GDM1 (cell line): ENCODE measurements at places on chromosomes 1 and 21.

GRCh38 chr1:211328084-211328694, 1.6 kb downstream of the TRAF5 start:
- DNase-seq, result no peak

- peak; percentile 53 for DNase-seq
These were observed 40.9 kb upstream of the BEND5 start for GRCh38 chr1:48817505-48818114.

GRCh38 chr1:12087797-12088314, 24.8 kb downstream of the TNFRSF8 start:
- DNase-seq, result peak; percentile 45

DNA sequence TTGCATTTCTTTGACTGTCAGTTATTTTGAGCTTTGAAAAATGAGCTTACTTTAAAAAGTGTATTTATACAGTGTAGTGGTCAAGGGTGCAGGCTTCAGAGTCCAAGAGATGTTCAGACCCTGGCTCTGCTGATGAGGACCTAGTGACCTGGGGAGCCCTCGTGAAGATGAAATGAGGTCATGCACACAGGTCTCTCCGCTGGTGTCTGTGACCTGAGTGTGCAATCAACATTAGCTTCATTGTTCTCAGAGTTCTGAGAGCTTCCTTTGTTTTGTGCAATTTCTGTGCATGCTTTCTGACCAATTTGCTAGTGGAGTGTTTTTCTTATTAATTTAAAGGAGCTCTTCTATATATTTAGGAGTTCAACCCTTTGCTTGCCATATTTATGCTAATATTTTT, 71.3 kb downstream of the RIPK4 start:
- DNase-seq, result no peak

DNA sequence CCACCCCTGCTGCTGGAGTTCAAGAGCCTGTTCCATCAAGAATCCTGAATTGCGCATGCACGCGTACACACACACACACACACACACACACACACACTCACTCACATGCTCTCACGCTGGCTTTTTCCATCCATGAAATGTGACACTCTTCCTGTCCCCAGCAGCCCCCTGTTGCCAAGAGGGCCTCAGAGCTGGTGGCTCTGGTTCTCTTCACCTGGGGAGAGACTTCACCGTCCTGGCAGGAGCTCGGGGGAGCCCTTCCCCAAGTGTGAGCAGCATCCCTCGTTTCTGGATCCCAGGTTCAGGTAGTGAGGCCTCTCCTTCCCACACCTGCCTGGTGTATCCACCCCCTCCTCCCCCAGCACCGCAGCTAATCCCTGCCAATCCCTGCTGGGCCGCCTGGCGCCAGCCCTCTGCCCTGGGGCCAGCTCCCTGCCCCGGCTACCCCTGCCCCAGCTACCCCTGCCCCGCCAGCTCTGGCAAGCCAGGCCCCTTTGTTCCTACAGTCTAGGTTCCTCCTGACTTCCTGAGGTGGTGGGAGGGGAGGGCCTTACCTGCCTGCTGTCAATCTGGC, 9.9 kb downstream of the PLOD1 start:
- DNase-seq, result no peak

DNA sequence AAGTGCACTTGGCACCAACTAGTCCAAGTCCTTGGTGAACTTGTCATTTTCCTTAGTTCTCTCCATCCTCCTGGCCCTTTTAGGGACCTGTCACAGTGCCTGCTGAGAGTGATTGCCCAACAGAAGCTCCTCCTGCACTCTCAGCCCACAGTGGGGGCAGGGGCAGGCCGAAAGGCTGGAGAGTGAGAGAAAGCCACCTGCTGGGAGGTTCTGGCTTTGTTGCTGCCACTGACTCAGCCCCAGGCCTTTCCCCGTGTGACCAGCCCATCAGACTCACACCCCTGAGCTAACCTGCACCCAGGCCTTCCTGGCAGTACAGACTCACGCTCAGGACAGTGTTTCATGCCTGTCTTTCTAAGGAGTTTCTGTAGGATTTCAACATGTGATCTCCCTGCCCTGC, 17.1 kb upstream of the PROK1 start:
- DNase-seq, result no peak

- DNase-seq, result no peak
These were observed 54.5 kb downstream of the PAPPA2 start for GRCh38 chr1:176517484-176517883.

- no peak for DNase-seq
These were observed 539 bp downstream of the CGN start for GRCh38 chr1:151511636-151512215.

- DNase-seq, result peak; percentile 20
These were observed at the start of gene AGO4 for GRCh38 chr1:35807614-35808449. Gene AGO4, plus strand, starts transcription at chr1:35808016. Its CDS starts 401 bp downstream, at chr1:35808417.

DNA sequence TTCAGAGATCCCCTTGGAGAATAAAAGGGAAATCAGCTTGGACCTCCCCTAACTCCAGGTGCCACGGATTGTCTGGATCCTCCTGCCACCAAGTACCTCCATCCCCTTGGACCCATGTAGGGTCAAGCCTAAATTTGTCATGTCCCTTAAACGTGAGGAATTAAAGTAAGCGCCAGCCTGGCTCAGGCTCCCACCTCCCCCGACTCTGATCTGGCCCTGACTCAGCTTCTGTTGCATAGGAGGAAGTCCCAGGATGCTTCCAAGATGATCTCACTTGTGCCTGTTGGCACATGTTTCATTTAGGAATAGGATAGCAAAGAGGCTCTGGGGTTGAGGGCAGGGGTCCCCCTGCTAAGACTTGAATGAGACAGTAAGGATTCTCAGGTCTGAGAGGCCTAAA, 231.9 kb upstream of the JUN start:
- no peak for DNase-seq

DNA sequence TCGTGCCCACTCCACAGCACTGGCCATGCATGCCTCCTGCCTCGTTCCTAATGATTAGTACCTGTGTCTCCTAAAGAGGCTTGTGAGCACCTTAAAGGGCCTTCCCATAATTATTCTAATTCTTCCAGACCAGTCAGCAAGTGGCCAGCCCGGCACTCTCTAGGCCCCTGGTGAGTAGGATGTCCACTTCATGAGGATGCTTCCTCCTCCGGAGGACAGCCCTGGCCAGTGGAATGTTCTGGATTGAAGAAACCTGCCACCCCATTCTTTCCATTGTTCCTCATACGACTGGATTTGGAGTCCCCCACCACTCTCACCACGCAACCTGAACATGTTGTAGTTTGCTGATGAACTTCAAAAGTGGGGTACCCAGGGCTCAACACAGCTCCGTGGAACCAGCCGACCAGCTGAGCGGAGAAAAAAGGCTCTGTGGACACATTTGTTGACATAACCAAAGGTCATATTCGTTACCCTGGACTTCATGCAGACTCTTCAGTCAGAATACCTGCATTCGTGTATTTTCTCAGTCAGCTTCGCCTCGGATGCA, 46.7 kb upstream of the LBR start:
- no peak for DNase-seq

DNA sequence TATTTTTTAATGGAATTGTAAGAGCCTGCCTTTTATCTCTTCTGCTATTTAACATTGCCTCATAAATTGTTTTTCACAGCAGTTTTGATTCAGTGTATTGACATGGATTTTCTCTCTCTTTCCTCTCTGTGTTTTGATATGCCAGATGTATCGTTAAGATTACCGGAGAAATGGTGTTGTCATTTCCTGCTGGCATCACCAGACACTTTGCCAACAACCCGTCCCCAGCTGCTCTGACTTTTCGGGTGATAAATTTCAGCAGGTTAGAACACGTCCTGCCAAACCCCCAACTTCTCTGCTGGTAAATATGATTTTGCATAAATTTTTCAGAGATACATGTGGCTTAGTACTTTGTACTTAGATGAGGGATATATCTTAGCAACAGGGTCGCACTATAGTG, 23.1 kb upstream of the DYNLT5 start:
- DNase-seq, result peak; percentile 78

DNA sequence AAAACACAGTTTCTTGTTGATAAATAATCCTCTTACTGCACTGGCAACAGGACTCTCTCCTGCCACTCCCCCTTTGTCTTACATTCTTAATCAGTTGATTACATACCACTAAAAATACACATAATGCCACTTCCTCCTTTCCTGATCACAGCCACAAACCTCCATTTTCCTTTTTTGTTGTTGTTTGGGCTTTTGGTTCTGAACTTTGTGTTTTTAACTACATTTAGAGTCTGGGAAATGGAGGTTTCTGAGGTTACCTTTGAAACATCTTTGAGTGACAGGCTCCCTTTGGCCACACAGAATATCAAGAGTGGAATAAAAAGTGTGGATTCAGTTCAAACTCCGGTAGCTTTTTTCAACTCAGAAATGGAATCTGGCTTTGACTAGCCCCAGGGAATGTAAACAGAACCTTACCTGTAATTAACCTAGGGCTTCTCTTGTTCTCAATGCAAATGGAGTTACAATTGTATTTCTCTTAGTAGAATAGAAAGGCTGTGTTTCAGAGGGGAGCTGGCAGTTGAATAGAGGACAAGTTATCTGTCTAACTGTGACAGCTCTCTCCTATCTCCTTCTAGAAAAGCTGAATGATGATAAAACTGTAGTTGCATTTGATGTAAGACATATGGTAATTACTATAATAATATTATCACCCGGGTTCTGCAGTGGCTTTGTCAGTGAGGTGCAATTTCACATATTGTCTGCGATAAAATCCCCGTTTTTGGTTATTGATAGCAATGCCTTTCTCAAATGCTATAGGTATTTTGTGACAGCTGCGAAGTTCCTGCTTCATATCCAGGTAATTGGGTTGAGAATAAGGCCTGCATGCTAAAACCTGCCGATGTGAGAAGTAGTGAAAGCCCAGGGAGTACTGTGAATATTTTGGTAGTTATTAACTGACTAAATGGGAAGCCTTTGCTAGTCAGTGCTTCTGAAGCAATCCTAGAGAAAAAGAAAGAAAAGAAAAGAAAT, 66.9 kb downstream of the ST6GALNAC5 start:
- DNase-seq, result no peak

- no peak for DNase-seq
These were observed 7.2 kb upstream of the WARS2 start for GRCh38 chr1:119147661-119148090.

DNA sequence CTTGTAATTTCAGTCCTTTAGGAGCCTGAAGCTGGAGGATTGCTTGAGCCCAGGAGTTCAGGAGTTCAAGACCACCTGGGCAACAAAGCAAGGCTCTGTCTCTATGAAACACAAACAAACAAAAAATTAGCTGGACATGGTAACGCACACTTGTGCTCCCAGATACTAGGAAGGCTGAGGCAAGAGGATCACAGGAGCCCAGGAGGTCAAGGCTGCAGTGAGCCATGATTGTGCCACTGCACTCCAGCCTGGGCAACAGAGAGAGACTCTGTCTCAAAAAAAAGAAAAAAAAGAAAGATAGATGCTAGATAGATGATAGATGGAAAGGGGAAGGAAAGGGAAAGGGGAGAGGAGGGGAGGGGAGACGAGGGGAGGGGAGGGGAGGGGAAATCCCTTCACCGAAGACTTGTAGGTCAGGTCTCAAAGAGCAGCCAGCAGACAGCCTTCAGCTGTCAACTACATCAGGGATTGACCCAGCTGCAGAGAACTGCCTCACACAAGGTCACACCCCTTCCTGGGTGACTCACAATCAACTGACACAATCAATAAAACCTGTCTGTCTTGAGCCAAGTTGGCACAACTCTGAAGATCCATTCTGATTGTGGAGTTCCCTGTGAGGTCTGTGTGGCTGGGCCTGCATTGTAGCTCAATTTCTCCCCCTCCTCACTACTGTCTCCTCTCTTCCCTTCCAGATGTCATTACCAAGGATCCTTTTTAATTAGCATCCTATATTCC, 200.6 kb downstream of the RGS7 start:
- DNase-seq, result no peak

DNA sequence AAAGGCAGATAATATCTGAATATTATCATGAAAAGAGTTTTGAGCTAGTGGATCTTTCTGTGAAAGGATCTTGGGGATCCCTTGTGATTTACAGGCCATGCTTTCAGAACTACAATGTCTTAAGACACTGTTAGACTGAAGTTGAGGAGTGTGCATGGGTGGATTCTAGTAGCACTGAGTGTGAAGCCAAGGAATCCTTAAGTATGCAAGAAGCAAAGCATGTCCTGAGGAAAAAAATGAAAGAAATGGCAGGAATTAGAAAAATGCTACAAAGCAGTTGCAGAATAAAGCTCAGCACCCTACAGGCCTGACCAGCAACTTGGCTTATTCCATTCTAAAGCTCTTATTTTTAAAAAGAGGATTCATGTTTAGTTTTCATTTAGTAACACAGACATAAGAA, 11.9 kb downstream of the STX6 start:
- no peak for DNase-seq

- no peak for DNase-seq
These were observed 699.2 kb upstream of the ZP4 start for GRCh38 chr1:238589843-238590435.

- DNase-seq, result no peak
These were observed 18.1 kb downstream of the C1orf115 start for GRCh38 chr1:220708244-220708643.

DNA sequence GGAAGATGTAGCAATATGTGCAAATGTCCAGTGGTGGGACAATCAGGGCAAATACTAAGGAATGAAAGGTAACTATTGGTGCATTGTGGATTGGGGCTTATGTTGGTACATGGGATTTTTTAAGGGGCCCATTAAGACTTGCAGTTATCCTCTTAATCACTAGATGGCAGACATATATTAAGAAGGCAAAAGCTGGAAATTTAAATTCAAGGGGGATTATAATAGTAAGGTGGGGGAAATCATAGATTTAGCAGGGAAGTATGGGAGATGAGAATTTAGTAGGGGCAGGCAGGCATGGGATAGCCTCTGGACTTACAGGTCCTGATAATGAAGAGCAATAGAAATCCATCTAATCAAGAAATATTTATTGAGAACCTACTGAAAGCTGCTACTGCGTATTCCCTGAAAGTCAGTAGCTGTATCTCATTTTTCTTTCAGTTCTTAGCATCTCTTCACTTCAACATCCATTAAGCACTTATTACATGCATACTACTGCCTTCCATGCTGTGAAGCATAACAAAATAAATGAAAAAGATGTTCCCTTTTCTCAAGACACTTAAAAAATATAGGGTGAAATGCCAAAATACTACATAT, 251.8 kb downstream of the CRB1 start:
- no peak for DNase-seq

- DNase-seq, result no peak
These were observed 24.6 kb upstream of the PLPPR4 start for GRCh38 chr1:99239690-99240089.

DNA sequence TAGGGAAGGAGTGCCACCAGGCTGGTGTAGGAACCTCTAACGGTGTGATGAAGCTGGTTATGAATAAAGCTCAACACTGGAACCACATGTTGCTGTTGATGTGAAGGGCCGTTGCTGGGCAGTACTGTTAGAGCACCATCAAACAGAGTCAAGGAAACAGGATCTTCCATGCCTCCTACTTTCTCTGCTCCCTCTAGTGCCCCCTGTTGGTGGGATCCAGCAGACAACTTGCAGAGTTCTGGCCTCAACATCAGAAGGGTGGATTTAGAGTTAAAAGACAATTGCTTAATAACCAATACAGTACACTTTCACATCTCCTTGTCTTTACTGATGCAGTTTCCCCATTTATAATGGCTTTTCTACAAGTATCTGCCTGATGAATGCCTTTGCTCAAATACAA, 336.4 kb downstream of the NTNG1 start:
- no peak for DNase-seq
